Activated CD4-positive, alpha-beta T cell treated with anti-CD3 and anti-CD28 coated beads for 36 hours (primary cell): ENCODE measurements at places on chromosomes 16 and 17. TPM values are rescaled to one million over a fixed set of nuclear protein-coding genes. Genes with fewer than 3 reads are reported as not detected.
A peak's percentile ranks its signal among the peaks of the same experiment; 100 is the strongest.

PIMREG gene
- total RNA-seq: 8.4 TPM

- H3K4me1 ChIP-seq: peaks cover 4% of the 10 kb centered on the region
- no peak overlapping the region for H3K27ac ChIP-seq
- no peaks in the 10 kb centered on the region for H3K27me3 ChIP-seq
- no peak overlapping the region for H3K4me3 ChIP-seq
Measured at GRCh38 chr17:49180998-49181635, 29.3 kb downstream of the GNGT2 start.

GRCh38 chr17:42563143-42563509 lies 1.2 kb downstream of the COASY start:
- no peak for DNase-seq
- H3K36me3 ChIP-seq: peaks cover 24% of the 10 kb centered on the region
- peaks cover 35% of the 10 kb centered on the region for H3K4me1 ChIP-seq
- H3K27ac ChIP-seq: peak overlapping the region; percentile 99

DNA sequence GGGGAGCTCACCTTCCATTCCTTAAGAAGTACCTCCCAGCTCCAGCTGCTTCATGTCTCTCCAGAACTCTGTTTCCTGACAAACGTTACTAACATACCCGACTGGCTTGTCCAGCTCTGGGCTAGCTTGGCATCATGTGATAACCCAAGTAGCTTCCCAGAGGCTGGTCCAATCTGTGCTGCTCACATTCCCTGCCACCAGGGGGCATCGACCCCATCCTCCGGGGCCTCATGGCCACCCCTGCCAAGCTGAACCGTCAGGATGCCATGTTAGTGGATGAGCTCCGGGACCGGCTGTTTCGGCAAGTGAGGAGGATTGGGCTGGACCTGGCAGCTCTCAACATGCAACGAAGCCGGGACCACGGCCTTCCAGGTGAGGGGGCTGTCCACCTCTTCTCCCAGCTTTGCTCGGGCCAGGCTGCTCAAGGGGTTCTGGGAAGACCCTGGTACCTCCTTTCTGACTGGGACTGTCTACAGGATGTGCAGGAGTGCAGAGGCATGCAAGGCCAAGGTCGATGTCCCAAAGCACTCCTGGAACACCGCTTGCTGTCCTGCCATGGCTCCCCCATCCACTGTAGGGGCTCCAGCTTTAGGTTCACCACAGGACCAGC lies 7.6 kb downstream of the EPX start:
- H3K27ac ChIP-seq: no peak overlapping the region
- no peaks in the 10 kb centered on the region for H3K36me3 ChIP-seq
- H3K4me3 ChIP-seq: no peak overlapping the region
- DNase-seq: peak; percentile 79
- no peaks in the 10 kb centered on the region for H3K27me3 ChIP-seq

SNAI3 gene
- total RNA-seq: 3.6 TPM

DNA sequence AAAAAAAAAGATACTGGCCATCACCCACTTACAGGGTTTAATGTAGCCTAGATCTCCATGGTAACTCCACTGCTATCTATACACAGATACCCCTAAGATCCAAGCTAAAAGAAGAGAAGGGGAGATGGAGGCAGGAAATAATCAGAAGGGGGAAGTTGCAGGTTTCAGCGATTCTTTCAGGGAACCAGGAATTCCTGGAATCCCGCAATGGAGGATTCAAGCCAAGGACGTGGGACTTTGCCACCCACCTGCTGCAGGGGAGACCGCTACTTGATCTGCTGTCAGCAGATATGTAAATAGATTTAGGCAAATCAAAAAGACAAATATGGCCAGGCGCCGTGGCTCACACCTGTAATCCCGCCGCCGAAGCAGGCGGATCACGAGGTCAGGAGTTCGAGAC lies 121.1 kb downstream of the AIPL1 start:
- no peaks in the 10 kb centered on the region for H3K4me1 ChIP-seq
- H3K27me3 ChIP-seq: peaks cover 27% of the 10 kb centered on the region
- H3K36me3 ChIP-seq: no peaks in the 10 kb centered on the region
- no peak overlapping the region for H3K4me3 ChIP-seq
- no peak for DNase-seq

DNA sequence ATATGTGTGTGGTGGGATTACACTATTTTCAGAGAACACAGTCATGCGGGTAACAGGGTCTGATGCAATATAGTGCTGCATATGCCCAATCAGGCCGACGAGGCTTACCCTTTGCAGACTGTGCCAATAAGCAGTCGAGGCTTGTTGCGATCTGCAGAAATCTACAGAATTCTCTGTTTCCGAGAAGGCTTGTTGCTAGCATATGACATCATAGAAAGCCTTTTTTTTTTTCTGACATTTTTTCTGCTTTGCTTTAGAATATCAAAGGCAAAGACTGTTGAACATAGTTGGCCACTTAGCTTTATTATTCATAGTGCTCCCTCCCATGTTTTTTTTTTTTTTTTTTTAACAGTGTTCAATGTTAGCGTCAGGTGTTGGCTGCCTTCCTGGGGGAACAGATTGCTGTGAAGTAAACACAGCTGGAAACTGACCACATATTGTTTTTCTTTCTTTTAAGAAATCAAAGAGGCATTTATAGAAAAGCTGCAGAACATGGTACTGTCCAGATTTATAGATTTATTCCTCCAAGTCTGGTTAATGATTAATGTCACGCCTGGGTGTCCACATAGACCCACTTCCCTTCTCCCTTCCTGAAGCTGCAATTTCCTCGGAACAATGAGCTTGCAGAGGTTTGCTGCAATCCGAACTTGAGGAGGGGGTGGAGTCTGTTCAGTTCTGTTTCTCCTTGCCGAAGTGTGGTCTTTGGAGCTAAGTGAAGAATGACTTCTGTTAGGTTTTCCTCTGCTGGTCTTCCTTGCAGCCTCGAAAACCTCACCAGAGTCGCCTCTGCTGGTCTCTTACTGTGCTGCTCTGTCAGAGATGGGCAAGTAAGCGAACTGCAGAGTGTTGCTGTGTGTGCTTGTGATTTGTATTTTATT lies 87.3 kb downstream of the MAP2K6 start:
- H3K27ac ChIP-seq: peak overlapping the region; percentile 74
- peak overlapping the region; percentile 16 for H3K4me3 ChIP-seq
- H3K36me3 ChIP-seq: peaks cover 3% of the 10 kb centered on the region
- peak; percentile 25 for DNase-seq
- no peaks in the 10 kb centered on the region for H3K27me3 ChIP-seq

DNA sequence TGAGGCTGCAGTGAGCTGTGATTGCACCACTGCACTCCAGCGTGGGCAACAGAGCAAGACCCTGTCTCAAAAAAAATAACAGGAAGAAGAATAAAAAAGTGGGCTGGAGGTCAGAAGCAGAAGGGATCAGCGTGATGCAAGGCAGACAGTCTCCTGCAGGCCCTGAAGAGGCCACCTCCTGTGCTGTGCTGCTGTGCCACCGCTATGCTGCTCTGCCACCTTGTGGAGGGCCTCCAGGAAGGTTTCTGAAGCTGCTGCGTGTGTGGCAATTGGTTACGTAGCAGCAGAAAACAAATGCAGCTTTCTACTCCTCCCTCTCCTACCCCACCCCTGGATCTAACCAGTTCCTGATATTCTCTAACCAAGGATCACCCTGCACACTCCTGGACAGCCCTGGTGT lies 815.5 kb downstream of the KCNJ18 start:
- no peaks in the 10 kb centered on the region for H3K36me3 ChIP-seq
- no peaks in the 10 kb centered on the region for H3K27me3 ChIP-seq
- H3K4me3 ChIP-seq: no peak overlapping the region
- no peak overlapping the region for H3K27ac ChIP-seq

- H3K27ac ChIP-seq: peak within 1 kb of the TSS; percentile 93
- H3K4me1 ChIP-seq: peaks cover 15% of the 10 kb centered on the region
- no peaks in the 10 kb centered on the region for H3K27me3 ChIP-seq
- no peaks in the 10 kb centered on the region for H3K36me3 ChIP-seq
Measured at GRCh38 chr17:63931981-63932561, at the start of gene CD79B. Gene CD79B (minus strand): TSS chr17:63932331. CDS start chr17:63932261, 70 bp downstream.

TVP23A gene
- total RNA-seq: not detected

DNA sequence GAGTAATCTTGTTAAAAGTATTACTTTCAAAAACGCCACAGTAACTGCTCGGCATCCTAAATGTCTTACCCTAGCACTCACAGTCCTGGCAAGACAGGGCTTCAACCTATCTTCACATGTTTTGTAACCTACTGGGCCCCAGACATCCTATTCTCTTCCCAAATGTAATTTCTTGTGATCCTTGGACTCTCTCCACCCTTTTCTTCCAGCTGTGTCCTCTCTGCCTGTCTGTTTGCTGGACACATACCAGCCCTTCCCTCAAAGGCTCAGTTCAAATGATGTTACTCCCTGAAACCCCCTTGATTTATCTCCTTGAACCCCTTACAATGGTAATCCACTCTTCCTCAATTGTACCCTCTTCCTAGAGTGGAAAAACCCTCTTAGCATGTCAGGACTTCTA lies 60.1 kb upstream of the CNEP1R1 start:
- no peaks in the 10 kb centered on the region for H3K4me1 ChIP-seq
- no peaks in the 10 kb centered on the region for H3K36me3 ChIP-seq

HID1 gene
- total RNA-seq: 1.6 TPM

TRPV3 gene
- total RNA-seq: 0.61 TPM

GRCh38 chr17:4116516-4116915 lies 26.3 kb downstream of the ZZEF1 start:
- peaks cover 18% of the 10 kb centered on the region for H3K36me3 ChIP-seq
- no peak overlapping the region for H3K27ac ChIP-seq
- H3K27me3 ChIP-seq: no peaks in the 10 kb centered on the region
- H3K4me3 ChIP-seq: no peak overlapping the region

GRCh38 chr16:24825696-24826095 lies 20.1 kb upstream of the SLC5A11 start:
- peaks cover 38% of the 10 kb centered on the region for H3K36me3 ChIP-seq
- H3K4me1 ChIP-seq: no peaks in the 10 kb centered on the region
- H3K4me3 ChIP-seq: no peak overlapping the region
- H3K27me3 ChIP-seq: no peaks in the 10 kb centered on the region
- no peak for DNase-seq
- H3K27ac ChIP-seq: no peak overlapping the region

DNA sequence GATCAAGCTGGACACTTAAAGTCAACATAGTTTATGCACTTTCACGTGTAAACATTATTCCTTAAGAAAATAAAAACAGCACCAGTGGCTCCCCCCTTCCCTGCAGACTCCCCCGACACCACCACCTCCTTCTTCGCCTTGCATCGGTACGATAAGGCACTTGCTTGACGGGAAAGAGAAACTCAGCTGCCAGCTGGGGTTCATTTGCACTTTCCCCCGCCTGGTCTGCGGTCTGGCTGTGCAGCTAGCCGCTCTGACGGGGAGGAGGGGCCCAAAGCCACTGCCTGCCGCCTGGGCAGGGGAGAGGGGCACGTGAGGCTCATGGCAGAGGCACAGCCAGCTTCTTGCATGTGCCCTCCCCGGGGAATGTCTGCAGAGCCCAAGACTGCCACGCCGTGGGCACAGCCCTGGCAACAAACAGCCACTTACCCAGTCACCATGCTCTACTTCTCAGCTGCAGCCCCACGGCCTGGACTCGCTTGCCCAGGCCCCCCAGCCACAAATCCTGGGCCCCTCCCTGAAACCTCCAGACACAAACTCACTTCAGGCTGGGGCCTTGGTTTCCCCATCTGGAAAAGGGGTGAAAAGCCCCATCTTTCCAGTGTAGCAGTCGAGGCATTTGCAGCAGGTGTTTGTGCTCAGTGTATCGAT lies 16.5 kb upstream of the PRM1 start:
- H3K27ac ChIP-seq: peak overlapping the region; percentile 78
- H3K4me1 ChIP-seq: peaks cover 28% of the 10 kb centered on the region

- no peak for DNase-seq
- H3K27ac ChIP-seq: no peak overlapping the region
- H3K36me3 ChIP-seq: peaks cover 6% of the 10 kb centered on the region
- peaks cover 20% of the 10 kb centered on the region for H3K4me1 ChIP-seq
- no peak overlapping the region for H3K4me3 ChIP-seq
- no peaks in the 10 kb centered on the region for H3K27me3 ChIP-seq
Measured at GRCh38 chr17:6927290-6928126, 68.3 kb upstream of the ALOX12 start.

- H3K27ac ChIP-seq: no peak overlapping the region
- H3K27me3 ChIP-seq: peaks cover 24% of the 10 kb centered on the region
- no peak overlapping the region for H3K4me3 ChIP-seq
- no peaks in the 10 kb centered on the region for H3K36me3 ChIP-seq
- peaks cover 7% of the 10 kb centered on the region for H3K4me1 ChIP-seq
Measured at GRCh38 chr16:71626858-71627213, 852 bp downstream of the MARVELD3 start.

NT5C3B gene
- total RNA-seq: 46.9 TPM

DNA sequence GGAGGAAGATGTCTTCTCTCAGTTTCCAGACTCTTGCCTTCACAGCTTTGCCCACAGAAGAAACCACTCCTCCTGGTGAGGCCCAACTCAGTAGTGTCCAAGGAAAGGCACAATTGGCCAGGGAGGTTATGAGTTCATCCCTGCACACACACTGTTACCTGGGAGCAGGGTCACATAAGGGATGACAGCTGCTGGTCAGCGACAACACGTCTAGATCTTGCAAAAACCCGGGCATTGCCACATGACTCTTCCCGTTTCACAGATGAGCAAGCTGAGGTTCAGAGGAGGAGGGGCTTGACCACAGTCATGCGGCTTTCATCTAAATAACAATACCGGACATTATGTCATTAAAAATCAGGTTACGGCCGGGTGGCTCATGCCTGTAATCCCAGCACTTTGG lies 186.0 kb downstream of the COPRS start:
- H3K27ac ChIP-seq: no peak overlapping the region
- peaks cover 53% of the 10 kb centered on the region for H3K27me3 ChIP-seq

- peak overlapping the region; percentile 67 for H3K27ac ChIP-seq
- DNase-seq: no peak
- H3K4me1 ChIP-seq: peaks cover 25% of the 10 kb centered on the region
- H3K36me3 ChIP-seq: no peaks in the 10 kb centered on the region
- H3K4me3 ChIP-seq: peak overlapping the region; percentile 78
Measured at GRCh38 chr16:30051518-30051917, 14.0 kb upstream of the ALDOA start.

GRCh38 chr16:14042706-14043105 lies 28.4 kb upstream of the MRTFB start:
- H3K27ac ChIP-seq: no peak overlapping the region
- no peak overlapping the region for H3K4me3 ChIP-seq
- H3K27me3 ChIP-seq: no peaks in the 10 kb centered on the region
- H3K4me1 ChIP-seq: peaks cover 3% of the 10 kb centered on the region

HES7 gene
- 2.4 TPM for total RNA-seq

GRCh38 chr17:6023036-6023831 lies 46.9 kb upstream of the WSCD1 start:
- H3K27me3 ChIP-seq: peaks cover 19% of the 10 kb centered on the region
- H3K4me3 ChIP-seq: no peak overlapping the region

DNA sequence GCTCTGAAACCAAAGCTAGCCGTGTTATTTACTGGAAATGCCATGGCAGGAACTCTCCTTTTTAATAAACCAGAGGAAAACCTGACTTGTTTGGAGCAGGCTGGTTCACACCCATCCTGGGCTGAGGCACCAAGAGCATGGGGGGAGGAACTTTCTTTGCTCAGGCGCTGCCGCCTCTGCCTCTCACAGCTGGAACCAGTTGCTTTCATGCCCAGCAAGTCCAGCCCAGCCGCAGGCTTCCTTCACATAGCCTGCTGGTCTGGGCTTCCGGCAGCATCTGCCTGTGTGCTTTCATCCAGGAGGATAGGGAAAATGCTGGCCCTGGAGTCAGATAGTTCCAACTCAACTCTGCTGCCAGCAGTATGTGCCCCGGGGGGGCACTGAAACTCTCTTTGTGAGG lies 88.1 kb upstream of the ASIC2 start:
- H3K27ac ChIP-seq: no peak overlapping the region
- peaks cover 12% of the 10 kb centered on the region for H3K27me3 ChIP-seq
- DNase-seq: no peak
- H3K36me3 ChIP-seq: no peaks in the 10 kb centered on the region
- H3K4me3 ChIP-seq: no peak overlapping the region
